ENCODE measurements at places on chromosomes 13 and 19.

DNA sequence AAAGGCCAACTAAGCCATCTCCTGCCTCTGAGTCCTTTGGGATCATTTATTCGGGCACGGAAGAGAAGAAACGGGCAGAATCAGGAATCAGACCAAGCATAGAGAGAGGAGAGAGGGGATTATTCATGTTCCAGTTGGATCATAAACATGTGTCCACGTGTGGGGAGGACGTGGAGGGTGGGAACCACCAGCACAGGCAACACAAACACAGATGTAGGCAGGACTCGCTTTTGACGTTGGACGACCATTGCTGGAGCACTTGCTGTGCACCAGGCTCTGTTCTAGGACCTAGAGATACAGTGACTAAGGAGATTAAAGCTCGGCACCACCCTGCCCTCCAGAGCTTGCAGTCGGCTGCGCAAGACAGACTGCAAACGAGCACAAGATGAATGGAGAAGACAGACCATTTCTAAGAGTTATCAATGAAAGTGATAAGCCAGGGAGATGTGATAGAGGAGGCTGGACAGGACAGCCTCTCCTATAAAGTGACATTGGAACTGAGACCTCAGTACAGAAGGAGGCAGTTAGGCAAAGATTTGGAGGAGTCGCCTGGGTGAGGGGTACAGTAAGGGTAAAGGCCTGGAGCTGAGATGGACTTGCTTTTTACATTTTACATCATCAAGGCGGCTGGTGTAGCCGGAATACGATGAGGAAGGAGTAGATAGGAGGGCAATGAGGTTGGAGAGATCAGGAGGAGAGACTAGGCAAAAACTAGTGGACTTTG is 716 bp downstream of the SH2D3A start:
- no peak for DNase-seq

DNA sequence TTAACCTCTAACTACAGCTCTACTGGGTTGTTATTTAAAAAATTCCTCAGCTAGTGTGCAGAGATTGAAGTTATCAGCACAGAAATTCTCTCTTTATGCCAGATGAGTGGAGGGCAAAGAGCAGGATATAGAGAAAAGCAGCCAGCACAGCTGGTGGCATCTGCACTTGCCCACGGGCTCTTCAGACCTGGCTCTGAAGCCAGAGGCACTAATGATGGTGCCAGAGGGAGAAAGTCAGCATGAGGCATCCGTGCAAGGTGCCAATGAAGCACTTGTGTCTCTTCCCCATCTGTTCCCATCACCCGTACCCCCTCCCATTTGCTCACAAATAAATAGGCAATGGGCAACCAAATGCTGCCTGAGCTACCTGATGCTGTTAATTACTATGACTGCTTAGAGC is 138.9 kb downstream of the OLFM4 start:
- DNase-seq: peak; percentile 49

GRCh38 chr19:49758292-49758691 is 4.8 kb downstream of the TSKS start:
- no peak for DNase-seq

GRCh38 chr19:50638600-50638999 is 1.1 kb downstream of the SYT3 start:
- no peak for DNase-seq

DNA sequence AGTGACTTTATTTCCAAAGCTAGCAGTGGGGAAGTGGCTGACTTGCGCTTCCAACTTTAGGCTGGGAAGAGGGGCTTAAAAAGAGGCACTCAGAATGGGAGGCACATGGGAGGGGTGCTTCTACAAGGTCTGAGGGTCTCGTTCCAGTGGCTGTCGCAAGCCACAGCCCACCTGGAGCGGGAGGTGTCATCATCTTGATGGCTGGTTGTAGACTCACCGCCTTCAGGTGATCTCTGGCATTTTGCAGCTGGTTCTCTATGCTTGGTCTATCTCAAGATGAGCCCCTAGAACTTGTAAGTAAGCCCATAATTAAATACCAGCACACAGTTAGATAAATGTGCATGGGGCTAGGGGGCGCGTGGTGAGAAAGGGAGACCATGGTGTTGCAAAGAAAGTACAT is 9.2 kb downstream of the TEX29 start:
- DNase-seq: no peak

GRCh38 chr19:14089412-14089661 is 1.2 kb downstream of the SAMD1 start:
- DNase-seq: no peak

GRCh38 chr19:11191273-11191755 is 6.0 kb downstream of the KANK2 start:
- DNase-seq: no peak

GRCh38 chr13:23660249-23660648 is 90.0 kb downstream of the TNFRSF19 start:
- no peak for DNase-seq

DNA sequence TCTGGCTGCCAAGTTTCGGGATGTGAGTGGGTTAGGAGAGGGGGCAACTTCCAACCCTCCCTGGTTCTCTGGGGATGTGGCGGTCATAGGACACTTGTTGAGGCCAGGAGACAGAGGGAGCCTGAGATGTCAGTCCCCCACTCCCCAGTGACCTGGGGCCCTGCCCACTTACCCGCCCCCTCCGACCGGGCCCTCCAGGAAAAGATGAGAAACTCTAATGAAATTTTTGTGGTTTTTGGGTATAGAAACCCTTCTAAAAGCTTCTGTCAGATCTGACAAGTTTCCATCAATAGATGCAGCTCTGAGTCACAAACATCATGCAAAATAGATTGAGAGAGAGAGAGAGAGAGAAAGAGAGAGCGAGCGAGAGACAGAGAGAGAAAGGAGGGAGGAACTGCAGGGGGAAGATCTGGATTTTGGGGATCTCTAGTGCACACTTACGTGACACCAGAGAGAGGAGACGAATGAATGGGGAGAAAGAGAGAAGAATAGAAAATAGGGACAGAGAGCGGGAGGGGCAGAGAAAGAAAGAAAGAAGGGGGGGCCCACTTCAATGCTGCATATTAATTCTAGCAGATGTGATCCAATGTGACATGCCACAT is 94.0 kb downstream of the PTPRS start:
- DNase-seq: no peak

- no peak for DNase-seq
These were observed 1.2 kb downstream of the SLC7A1 start for GRCh38 chr13:29594303-29594709.

GRCh38 chr13:110628952-110629701 is 13.8 kb downstream of the NAXD start:
- no peak for DNase-seq

Data from DMS79 (cell line).